ENCODE measurements at places on chromosomes 7 and 10.
A peak's percentile ranks its signal among the peaks of the same experiment; 100 is the strongest.

DNA sequence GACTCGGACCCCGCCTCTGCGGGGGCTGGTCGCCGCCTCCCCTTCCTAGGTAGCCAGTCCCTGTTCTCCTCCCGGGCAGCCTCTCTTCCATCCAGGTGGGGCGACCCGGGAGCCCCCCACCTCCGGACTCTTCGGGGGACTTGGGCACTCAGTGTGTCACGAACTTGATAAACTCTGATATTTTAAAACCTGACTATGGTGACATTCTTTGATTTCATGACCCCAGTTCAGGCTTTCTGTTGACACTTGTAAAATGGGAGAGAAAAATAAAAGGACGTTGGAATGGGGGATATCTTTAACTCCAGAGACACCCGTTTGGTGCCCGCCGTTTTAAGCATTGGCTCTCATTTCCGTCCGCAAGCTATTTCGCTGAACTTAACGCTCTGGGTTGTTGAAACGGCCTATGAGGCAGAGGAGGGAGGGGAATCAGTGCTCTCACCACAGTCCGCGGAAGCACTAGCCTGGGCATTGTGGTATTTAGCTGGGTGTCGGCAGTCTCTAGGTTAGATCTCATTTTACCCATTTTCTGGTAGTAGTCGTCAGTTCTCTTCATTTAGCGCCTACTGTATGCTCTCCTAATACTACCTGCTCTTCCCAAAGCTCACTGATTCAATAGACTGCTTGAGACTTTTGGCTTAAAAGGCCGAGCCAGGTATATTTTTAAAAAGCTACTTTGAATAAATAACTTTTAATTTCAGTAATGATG is 738 bp downstream of the VPS26A start:
- DNase-seq = no peak

- no peak for DNase-seq
Measured at GRCh38 chr7:36276428-36277248, 113.0 kb upstream of the ANLN start.

DNA sequence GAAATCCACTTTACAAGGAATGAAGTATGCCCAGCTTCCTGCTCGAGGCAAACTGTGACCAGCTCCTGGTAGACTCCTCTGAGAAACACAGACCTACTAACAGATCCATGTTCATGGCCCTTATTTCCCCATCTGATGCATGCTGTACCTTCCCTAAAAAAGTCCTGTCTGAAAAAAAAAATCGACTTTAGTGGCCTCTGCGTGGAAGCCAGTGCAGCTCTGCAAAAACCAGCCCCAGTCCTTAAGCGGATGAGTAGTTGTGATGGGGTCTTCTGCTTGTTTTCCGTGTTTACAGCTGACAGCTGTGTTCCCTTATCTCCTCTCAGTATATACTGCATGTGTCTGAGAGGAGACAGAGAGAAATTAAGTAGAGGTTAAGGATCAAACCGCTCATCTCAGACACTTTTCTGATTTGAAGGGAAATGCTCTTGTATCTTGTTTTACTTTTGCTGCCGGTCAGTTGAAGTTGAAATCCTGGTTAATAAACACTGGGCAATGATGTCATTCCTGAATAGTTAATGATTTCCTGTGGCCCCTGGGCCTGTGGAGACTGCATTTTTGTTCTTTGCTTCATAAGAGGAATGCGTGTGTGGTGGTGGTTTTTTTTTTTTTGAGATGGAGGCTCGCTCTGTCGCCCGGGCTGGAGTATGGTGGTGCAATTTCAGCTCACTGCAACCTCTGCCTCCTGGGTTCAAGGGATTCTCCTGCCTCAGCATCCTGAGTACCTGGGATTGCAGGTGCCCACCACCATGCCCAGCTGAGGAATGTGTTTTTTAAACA is 67.6 kb downstream of the DOCK1 start:
- DNase-seq = no peak

- no peak for DNase-seq
Measured at GRCh38 chr10:133100706-133101415, 13.1 kb downstream of the ADGRA1 start.

DNA sequence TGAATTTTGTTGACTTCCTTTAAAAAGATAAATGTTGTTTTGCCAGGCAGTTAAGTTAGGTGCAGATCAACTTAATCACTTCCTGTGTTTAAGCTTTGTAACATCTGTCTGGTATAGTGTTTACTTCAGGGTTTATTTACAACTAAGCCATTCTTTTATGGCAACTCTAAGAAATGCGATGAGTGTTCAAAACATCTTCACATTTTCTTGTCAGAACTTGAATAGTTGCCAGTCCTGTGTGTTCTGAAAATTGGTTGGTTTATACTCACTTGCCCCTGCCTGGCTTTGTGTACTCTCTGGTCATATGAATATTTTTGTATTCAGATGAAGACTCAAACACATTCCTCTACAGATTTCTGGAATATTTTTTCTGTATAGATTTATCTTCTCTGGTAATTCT is 327.2 kb downstream of the MDFIC start:
- peak; percentile 2 for DNase-seq

GRCh38 chr7:64882341-64883112 is 20.5 kb upstream of the ZNF273 start:
- DNase-seq = no peak

GRCh38 chr7:100175296-100175935 is 1.8 kb downstream of the GPC2 start:
- DNase-seq = no peak

DNA sequence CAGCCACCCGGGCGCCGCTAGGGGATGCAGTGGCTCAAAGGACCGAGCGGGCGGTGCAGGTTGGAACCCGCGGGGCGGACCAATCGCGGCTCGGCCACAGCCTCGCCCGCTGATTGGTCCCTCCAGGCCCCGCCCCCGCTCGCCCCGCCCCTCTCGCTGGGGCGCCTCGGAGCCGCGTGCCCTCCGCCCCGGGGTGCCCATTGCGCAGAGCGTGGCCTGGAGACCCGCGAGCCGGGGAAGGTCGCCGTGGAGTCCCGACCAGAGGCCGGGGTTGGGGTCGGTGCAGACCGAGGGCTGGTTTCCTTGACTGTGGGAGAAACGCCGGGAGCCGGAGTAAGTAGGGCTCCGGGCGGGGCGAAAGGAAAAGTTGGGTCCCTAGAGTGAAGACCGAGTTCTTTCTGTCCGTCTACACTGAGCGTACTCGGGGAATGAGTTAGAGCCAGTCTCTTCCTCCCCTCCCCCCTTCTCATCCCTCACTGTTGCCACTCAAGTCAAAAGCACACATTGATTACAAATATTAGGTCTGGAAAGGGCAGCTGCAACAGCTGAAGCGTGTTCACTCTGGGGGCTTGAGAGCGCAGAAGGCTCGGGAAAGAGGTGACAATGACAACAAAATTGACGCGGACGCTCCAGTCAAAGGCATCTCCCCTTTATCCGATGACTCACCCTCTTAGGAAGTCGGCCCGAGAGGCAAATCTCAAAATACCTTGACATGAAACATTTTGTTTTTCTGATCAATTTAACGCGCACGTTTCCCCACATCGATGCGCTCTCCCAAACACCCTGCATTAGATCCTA is 843 bp upstream of the GATA3 start:
- peak; percentile 29 for DNase-seq

- no peak for DNase-seq
Measured at GRCh38 chr10:69893271-69893900, 91.7 kb downstream of the COL13A1 start.

- no peak for DNase-seq
Measured at GRCh38 chr10:34171957-34172527, 643.1 kb downstream of the PARD3 start.

- no peak for DNase-seq
Measured at GRCh38 chr10:35426657-35427056, 90.3 kb downstream of the CCNY start.

DNA sequence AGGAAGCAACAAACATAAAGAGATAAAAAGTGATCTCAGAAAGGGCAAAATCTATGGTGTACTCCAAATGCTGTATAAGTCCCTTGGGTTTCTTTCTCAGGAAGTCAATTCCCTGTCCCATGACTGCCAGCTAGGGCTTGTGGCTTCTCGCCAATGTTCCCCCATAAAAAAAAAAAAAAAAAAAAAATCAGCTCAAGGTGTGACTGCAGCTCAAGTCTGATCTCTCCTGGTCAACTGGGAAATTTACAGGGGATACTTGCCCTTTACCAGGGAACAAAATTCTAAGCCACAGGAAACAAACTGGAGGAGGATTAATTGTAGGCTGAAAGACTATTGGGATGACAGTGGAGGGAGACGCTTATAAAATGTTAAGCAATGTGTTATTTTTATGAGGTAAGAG is 76.0 kb downstream of the PCGF5 start:
- peak; percentile 33 for DNase-seq

DNA sequence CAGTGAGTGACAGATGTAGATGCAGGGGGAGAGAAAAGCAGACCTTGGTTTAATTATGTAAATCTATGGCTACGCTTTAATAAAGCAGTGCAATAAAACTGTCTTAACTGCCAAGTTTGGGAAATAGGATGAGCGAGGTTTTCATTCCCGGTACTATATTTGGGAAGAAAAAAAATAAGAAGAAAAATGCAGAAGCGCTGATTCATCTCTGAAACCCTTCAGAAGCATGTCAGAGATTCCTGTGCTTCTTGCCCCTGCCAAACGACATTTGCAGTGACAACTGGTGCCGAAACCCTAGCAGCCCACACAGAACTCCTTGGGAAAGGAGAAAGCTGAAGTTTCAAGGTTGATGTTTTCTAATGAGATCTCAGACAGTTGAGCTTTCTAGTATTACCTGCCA is 380.7 kb downstream of the REEP3 start:
- no peak for DNase-seq

- DNase-seq = no peak
Measured at GRCh38 chr7:142807855-142808460, 37.2 kb downstream of the PRSS2 start.

DNA sequence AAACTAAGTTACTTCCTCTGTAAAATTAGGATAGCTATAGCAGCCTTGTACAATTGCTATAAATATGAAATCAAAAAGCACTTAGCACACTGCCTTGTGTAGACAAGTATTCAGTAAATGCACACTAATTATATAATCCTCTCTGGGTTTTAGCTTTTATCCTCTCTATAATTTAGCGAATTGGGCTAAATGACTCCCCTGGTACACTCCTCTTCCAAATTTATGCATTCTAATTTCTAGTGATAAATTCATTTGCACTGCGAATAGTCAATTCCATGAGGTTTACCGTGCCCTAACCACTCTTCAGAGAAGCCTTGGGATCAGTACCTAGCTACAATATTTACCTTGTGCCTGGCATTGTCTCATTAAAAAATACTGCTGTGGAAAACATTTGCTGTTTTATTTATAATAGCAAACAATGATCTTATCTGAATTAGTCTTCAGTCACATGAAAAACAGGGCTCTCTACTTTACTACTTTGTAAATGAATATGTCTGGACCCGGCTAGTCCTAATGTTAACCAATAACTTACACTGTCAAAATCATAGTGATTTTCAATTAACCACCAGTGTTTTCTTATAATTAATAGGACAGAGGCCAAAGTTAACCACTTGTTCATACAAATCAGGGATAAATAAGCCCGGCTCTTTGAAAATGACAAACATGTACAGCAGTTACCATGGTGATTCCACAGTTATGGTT is 577.9 kb downstream of the IPMK start:
- DNase-seq = no peak

DNA sequence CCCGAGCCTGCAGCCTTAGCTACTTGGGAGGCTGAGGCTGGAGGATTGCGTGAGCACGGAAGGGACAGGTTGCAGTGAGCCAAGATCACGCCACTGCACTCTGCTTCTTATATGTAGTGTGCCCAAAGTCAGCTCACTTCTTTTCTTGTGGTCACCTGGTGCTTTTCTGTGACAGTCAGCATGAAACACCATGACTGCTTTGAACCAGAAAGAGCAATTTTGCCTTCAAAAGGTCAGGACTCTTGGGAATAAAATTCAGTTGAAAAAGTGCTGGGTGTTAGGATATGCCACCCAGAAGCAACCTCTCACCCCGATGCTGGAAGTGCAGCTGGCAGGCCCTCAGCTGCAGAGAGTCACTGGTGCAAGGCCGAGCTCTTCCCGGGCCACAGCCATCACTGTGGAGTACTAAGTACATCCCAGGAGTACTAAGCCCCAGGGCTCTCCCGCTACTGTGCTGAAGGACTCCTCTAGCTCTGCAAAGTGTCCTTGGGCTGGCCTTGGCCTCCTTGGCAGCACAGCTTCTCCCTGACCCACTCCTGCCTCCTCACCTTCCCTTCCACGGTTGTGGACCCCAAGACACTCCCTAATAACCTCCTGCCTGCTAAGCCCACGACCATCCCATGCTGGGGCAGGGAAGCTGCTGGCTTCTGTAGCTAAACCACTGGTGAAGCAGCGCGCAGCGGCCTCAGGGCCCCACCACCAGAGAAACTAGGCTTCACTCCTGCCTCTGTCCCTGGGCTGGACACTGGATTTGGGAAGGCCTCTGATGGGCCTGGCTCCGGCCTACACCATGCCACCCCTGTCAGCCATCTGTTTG is 17.6 kb upstream of the GDI2 start:
- DNase-seq = no peak

- no peak for DNase-seq
Measured at GRCh38 chr10:36171953-36172940, 530.2 kb upstream of the FZD8 start.

- no peak for DNase-seq
Measured at GRCh38 chr7:106247841-106248240, 36.9 kb downstream of the NAMPT start.

- no peak for DNase-seq
Measured at GRCh38 chr10:49508249-49508648, 30.7 kb downstream of the ERCC6 start.

DNA sequence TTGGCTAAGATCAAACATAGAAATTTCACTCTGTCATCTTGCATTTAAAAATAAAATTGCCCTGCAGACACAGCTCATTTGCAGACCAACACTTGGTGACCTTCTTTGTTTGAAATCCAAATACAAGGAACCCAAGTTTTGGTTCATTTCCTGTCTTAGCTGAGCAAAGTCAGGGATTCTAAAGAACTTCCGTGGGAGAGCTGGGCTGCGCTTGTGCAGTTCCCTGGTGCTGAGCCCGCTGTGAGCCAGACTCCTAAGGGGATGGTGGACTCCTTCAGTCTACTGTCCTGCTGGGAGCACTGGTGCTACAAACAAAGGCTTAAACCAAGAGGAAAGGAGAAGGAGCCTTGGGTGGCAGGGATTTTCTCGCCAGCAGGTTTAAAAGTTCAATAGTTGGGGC is 60.0 kb downstream of the MYOF start:
- DNase-seq = no peak

DNA sequence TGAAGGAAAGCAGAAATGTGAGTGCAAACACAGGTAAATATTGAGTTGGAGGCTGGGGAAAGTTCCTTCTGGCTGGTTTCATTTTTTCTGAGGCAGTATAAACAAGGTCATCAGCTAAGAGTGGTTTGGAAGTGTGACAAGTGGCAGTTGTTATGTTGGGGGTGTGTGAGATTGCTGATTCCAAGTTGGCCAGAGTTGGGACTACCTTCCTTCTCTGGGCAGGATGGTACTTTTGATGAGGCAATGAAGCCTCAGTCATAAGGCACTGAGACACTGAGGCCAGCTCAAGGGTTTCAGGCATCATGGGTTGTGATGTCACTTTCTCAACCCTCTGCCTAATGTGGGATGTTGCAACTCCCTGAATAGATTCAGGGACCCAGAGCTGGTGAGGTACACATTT is 8.2 kb upstream of the PTTG1IP2 start:
- DNase-seq = no peak

- no peak for DNase-seq
Measured at GRCh38 chr10:104403636-104404035, 50.0 kb downstream of the CFAP58 start.

- peak; percentile 63 for DNase-seq
Measured at GRCh38 chr7:101093906-101094305, 8.6 kb downstream of the TRIM56 start.

Measured in SW 1271 (cell line).